ENCODE measurements at places on chromosomes 11 and 22. TPM values are rescaled to one million over a fixed set of nuclear protein-coding genes. Genes with fewer than 3 reads are reported as not detected.

Gene SEPTIN5
- 0.29 TPM for total RNA-seq

Gene APOL4
- 1.2 TPM for total RNA-seq

Gene TSKU
- total RNA-seq: 3.5 TPM

Gene ISX
- total RNA-seq: not detected

Gene ELF5
- not detected for total RNA-seq

Gene POU2F3
- not detected for total RNA-seq

Gene EFCAB6
- 0.19 TPM for total RNA-seq

Gene AQP11
- 0.31 TPM for total RNA-seq

Gene DEAF1
- 54.2 TPM for total RNA-seq

Gene MS4A15
- total RNA-seq: not detected

Gene H19
- total RNA-seq: not detected

Gene SEPTIN3
- 2.1 TPM for total RNA-seq

Gene ZBTB16
- total RNA-seq: 4.8 TPM

Gene OR56A1
- total RNA-seq: not detected

Gene MUC2
- total RNA-seq: not detected

Gene TMPRSS4
- total RNA-seq: not detected

Gene SULT4A1
- total RNA-seq: not detected

Gene PTGDR2
- total RNA-seq: 0.70 TPM

Gene DNAJB7
- not detected for total RNA-seq
